Neural crest cell (in vitro differentiated cells): ENCODE measurements at places on chromosomes 7 and 10.

GRCh38 chr7:141676618-141677017 is 25.3 kb downstream of the DENND11 start:
- DNase-seq, result no peak

- DNase-seq, result no peak
These were observed 428.2 kb upstream of the POT1 start for GRCh38 chr7:125357676-125358455.

- no peak for DNase-seq
These were observed 48.6 kb downstream of the ITGB1 start for GRCh38 chr10:32909456-32909855.

DNA sequence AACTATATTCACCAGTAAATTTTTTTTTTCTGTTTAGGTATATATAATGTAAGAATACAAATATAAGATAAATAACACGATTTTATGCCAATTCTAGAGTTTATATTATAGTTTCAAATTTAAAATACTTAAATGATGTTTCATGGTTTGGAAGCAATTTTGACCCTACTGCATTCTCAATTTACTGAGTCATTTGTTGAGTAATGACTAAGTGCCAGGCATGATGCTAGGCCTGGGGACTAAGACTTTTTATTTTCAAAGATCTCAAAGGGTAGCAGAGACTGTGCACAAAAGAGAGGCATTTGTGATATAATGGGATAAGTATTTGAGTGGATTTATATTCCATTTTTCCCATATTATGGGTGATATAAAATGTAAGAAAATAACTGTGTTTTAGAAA is 78.9 kb upstream of the SMIM30 start:
- no peak for DNase-seq

- no peak for DNase-seq
These were observed 128.4 kb downstream of the ZFAND4 start for GRCh38 chr10:45544191-45544590.

- DNase-seq, result no peak
These were observed 16.1 kb upstream of the CUZD1 start for GRCh38 chr10:122861711-122862161.

DNA sequence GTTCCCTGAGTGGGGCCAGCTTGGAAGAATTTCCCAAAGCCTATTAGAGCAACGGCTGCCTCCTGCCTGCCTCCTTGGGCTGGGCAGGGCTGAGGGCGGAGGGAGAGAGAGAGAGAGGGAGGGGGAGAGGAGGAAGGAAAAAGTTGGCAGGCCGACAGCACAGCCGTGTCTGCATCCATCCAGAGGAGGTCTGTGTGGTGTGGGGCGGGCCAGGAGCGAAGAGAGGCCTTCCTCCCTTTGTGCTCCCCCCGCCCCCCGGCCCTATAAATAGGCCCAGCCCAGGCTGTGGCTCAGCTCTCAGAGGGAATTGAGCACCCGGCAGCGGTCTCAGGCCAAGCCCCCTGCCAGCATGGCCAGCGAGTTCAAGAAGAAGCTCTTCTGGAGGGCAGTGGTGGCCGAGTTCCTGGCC is at the start of gene AQP1:
AQP1 (plus strand) TSS at position 293 of the 409 bp plus-strand sequence; CDS start at position 350, 57 bp downstream.
- DNase-seq, result no peak

- DNase-seq, result no peak
These were observed 220.5 kb downstream of the LHFPL3 start for GRCh38 chr7:104548861-104549260.

DNA sequence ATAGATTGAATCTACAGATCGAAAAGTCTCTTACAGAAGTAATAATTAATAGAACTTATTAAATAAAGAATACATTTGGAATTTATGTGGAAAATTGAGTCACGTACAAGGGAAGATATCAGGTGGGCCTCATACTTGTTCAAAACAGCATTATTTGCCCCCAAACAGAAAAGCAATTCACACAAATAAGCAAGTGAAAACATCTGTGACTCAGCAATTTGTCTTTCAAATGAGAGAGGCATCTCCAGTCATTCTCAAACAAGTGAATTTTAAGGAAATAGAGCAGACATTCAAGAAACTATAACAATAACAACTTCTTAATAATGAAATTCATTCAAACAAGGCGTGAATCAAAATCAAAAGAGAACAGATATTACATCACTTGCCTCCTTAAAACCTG is 50.1 kb downstream of the SEMA3A start:
- no peak for DNase-seq

GRCh38 chr7:97200018-97200417 is 82.5 kb downstream of the SDHAF3 start:
- no peak for DNase-seq

GRCh38 chr10:104326991-104327610 is 11.2 kb downstream of the ITPRIP start:
- no peak for DNase-seq

DNA sequence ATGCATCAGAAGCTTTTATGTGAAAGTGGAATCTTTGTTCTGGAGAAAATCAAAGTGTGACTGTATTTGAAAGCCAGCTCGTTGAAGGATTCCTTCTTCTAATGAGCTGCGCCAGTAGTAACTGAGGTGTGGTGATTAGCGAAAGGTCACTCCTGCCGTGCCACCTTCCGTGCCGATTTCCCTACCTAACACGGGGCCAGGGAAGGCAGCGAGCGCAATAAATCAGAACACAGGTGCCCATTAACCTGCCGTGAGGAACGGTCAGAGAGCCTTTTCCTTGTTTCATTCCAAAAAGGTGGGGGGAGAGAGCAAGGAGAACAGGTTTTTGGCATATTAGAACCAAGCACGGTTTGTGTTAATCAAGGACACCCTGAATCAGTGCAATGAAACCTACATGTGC is 258.0 kb downstream of the CELF2 start:
- no peak for DNase-seq

- no peak for DNase-seq
These were observed 734.0 kb upstream of the ANKRD30A start for GRCh38 chr10:36391405-36391804.

DNA sequence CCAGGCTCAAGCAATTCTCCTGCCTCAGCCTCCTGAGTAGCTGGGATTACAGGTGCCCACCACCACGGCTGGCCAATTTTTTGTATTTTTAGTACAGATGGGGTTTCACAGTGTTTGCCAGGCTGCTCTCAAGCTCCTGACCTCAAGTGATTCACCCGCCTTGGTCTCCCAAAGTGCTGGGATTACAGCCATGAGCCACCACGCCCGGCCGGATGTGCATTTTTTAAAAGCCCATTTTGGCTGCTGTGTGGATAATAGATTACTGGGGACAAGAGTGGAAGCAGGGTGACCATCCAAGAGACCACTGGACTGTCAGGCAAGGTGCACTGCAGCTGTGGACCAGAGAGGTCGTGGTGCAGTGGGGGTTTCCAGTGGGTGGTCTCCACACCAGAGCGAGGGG is 21.4 kb downstream of the HKDC1 start:
- DNase-seq, result no peak

DNA sequence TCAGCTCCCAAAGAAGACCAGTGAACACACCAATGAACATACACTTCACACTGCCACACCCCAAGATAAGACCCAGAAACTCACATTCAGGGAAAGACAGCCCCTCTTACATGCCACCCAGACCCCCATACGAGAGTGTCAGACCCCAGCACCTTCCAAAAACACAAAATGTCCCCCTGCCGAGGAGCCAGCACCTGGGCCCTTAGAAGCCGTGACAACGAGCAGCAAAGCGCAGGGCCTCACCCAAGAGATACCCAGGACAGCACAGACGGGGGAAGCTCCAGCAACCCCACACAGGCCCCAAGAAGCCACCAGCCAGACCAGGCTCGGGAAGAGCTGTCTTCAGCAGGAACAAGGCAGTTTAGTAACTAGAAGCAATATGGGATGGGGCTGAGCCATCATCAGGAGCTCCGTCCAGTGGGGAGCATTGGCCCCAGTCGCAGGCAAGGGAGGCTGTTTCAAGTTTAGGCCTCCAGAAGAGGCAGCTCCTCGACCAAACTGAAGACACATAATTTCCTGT is 243.6 kb downstream of the PTPRN2 start:
- no peak for DNase-seq

GRCh38 chr10:695396-695795 is 5.9 kb upstream of the DIP2C start:
- no peak for DNase-seq

GRCh38 chr10:89458291-89458690 is 43.9 kb downstream of the IFIT5 start:
- DNase-seq, result no peak

GRCh38 chr10:51789118-51789517 is 89.7 kb upstream of the CSTF2T start:
- no peak for DNase-seq

- DNase-seq, result no peak
These were observed 26.9 kb upstream of the TPK1 start for GRCh38 chr7:144862612-144863319.

DNA sequence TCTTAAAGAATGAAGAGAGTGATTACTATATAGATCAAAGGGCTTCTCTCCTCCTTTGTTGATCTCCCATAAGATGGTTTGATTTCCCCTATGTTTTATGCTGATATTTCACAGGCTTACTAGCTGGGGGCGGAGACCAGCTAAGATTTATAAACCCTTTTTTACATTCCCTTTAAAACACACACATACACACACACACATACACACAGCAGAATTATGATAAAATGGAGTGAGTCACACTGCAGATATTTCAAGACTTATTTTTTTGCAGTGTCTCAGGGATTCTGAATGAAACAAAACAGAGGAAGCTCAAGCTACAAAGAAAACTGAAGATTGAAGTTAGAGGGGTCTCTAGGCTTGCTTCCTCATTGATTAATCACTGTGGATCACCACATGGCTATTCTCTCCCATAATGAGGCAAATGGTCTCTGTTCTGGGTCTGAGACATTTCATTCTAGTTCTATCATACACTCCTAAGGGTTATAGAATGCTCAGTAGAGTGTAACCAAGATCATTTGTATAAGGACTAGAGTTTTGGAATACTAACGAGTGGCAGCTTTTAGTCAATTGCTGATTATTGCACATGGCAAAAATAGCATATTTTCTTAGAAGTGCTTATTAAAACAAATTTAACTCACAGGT is 18.6 kb downstream of the INA start:
- no peak for DNase-seq

- no peak for DNase-seq
These were observed 239.7 kb upstream of the INHBA start for GRCh38 chr7:41942468-41943093.

DNA sequence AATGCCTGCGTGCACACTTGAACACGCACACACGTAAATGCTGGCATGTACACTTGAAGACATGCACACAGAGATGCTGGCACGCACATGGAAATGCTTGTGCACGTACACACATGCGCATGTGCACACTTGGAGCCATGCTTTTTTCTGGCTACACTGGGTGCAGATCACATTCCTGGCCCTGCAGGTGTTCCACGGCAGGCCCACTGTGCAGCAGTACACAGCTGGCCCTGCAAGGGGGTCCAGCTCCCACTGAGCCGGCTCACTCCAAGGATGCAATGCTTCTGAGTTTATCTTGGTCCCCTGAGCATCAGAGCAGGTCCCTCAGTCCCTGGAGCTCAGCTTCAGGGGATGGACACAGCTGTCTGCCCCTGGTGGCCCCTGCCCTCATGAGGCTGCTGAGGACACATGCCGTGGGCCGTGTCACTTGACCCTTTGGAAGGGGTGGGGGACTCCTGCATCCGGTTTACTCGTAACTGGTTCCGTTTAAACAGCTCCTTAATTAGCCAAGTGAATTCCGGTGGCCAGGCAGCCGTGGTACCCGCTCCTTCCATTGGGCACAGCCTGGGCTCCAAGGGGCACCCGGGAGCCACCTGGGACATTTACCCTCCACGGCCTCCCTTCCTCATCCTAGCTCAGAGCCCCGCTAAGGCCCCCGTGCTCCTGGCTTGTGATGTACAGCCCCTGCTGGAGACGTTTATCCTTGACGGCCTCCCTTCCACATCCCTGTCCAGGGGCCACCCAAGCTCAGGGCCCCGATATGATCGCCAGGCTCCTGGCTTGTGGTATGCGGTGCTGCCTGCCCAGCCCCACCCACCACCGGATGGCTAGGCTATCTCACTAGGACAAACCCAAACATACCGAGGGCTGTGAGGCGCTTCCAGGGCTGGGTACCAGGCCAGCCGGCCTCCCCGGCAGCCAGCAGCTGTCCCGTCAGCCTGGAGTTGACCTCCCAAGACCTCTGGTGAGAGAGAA is 39.5 kb upstream of the DPYSL4 start:
- DNase-seq, result no peak

DNA sequence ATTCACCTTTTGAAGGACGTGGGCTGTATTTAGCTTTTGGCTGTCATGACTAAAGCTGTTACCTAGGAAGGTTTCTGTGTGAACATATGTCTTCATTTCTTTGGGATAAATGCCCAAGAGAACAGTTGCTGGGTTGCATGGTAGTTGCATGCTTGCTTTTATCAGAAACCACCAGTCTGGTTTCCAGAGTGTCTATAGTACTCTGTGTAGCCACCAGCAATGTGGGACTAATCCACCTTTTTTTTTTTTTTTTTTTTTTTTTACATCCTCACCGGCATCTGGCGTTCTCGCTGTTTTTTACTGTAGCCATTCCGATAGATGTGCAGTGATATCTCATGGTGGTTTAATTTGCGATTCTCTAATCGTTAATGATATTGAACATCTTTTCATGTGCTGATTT is 297.8 kb downstream of the SDK1 start:
- no peak for DNase-seq

GRCh38 chr7:99267481-99267840 is 5.2 kb upstream of the MYH16 start:
- peak; percentile 19 for DNase-seq

GRCh38 chr10:21364196-21365114 is 161.0 kb downstream of the SKIDA1 start:
- DNase-seq, result peak; percentile 27

- no peak for DNase-seq
These were observed 21.8 kb downstream of the PWWP2B start for GRCh38 chr10:132418527-132419416.

DNA sequence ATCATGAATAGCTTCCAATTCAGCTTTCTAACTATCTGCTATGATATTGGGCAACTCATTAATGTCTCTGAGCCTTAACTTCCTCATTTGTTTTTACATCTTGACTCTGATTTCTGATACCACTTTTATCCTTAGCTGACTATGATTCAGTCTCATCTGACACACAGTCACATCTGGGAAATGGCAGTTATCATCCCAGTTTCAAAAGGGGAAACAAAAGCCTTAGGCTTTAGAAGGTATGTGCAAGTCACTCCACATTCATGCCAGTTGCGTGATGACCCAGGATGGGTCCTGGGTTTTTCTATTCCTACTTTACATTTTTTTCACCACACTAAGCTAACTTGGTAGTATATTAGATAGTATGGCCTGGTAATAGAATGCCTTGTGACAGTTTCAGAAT is 12.7 kb downstream of the SCIN start:
- DNase-seq, result no peak

DNA sequence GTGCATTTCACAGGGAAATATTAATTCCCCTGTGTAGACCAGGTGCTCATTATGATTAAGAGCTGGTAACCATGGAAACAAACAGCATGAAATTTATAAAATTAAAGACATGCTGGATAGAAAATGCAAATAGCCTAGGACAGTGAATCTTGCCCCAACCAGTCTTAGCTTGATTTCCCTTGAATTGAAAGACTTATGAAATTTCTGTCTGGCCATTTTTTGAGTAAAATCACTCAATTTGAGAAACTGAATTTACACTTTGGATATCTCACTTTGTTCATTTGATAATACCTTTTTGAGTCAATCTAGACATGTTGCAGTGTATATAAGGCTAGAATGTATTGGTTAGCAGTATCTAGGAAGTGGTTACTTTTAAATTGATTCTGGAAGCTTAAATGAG is 4.4 kb upstream of the SMIM30 start:
- no peak for DNase-seq

- no peak for DNase-seq
These were observed 74.8 kb upstream of the HDAC9 start for GRCh38 chr7:18420748-18421147.

GRCh38 chr10:11057018-11057417 is 39.3 kb downstream of the CELF2 start:
- DNase-seq, result no peak
